ENCODE measurements at places on chromosomes 1 and 21.

- no peak for DNase-seq
Measured at GRCh38 chr21:21682172-21682571, 684.0 kb downstream of the NCAM2 start.

DNA sequence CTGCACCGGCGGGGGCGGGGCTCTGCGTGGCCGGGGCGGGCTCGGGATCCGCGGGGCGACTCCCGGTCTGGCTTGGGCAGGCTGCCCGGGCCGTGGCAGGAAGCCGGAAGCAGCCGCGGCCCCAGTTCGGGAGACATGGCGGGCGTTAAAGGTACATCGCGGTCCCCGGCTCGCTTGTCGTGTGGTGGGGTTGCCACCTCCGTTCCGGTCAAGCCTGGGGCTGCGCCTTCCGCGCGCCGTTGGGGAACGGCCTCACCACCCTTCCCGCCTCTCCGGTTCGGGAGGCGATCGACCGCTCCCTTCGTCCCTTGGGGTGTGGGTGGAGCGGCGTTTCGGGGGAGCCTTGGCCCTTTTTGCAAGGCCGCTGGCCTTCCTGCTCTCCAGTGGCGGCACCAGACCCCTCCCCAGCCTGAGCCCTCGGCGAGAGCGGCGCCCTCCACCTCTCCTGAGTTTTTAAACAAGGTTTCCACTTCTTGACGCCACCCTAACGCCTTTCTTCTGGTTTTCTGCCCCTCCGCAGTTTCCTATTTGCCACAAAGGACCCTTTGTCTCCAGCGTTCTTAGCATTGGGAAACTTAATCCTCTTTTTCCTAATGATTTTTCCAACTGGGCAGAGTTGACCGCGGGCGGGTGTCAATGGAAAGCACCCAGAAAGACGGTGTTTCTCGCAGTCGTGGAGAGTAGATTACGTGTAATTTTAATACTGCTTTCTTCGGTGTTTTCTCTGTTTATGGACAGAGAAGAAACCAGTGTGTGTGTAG is at the start of the genes LEPR and LEPROT:
LEPR (plus strand) TSS at position 79 of the 761 bp plus-strand sequence. CDS start 144,898 bp downstream, outside the sequence.
LEPROT (plus strand) TSS at position 79 of the 761 bp plus-strand sequence; CDS start at position 136, 57 bp downstream.
- no peak for DNase-seq

DNA sequence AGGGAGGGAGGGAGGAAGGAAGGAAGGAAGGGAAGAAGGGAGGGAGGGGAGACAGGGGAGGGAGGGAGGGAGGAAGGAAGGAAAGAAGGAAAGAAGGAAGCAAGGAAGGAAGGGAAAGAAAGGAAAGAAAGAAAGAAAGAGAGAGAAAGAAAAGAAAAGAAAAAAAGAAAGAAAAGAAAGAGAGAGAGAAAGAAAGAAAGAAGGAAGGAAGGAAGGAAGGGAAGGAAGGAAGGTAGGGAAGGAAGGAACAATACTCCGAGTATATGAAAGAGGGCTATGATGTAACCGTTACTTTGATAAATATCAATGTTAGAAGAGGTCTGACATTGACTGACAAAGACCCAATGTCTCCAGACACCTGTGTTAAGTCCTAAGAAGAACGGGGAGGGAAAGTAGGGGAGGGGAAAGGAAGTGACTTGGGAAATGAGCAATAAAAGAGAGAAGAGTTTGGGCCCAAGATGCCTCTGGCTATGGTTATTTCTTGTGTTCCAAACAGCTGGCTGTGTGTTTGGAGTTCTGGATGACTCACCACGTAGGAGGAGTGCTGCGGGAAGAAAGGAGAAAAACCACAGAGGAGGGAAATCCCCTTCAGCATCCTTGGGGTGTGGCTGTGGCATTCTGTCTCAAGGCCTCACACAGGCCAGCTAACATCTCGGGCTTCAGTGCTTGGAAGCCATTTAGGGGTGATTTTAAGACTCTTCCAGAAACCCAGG is 37.0 kb upstream of the RXRG start:
- DNase-seq: no peak

- no peak for DNase-seq
Measured at GRCh38 chr1:46133781-46134350, 1.4 kb upstream of the PIK3R3 start.

DNA sequence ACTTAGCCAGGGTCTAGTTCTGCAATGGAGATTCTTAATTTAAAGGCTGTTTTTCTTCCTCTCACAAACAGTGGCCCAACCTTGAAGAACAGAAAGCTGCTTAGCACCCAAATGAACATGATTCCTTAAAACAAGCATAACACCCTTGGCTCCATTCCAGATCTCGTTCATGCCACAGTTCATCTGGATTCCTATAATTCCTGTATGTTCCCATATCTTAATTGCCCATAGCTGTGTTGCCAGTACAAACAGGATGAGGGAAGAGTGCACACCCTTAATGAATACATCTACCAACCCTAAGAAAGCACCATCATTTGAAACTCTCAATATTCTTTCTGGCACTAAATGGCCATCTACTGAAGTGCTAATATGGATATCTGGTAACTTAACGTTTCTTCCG is 45.5 kb downstream of the TGFB2 start:
- peak; percentile 34 for DNase-seq

Measured in NCI-H2171 (cell line).